ENCODE measurements at places on chromosomes 6 and 20.

GRCh38 chr6:82410151-82410648 is 46.6 kb downstream of the TPBG start:
- no peak for DNase-seq

DNA sequence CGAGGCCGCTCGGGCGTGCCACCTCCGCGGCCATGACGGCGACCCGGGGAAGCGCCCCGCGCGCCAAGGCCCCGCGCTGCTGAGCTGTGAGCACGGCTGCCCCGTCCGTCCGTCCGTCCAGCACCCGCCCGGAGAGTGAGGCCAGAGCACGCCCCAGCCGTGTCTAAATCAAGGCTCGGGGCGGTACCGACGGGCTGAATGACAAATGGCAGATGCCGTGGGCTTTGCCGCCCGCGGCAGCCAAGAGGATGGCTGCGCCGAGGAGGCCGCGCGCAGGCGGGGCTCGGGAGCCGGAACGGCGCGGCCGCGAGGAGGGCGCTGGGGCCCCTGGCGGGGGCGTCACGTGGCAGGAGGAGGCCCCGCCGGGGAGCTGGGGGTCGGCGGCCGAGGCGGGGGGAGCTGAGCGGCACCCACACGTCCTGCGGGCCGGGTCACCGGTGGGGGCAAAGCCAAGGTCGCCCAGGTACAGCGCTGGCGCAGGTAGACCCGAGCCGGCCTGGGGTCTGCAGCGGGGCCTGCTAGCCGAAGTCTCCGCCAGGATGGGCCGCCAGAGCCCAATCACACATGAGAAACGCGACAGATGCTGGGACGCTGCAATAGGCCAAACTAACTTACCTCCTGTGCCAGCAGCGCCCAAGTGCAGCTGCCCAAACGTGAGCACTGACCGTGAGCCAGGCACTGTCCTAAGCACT is at the start of gene PLAGL1:
TSS of gene PLAGL1 (minus strand) at position 140 of the 692 bp plus-strand sequence. CDS start 60,123 bp downstream, outside the sequence.
- no peak for DNase-seq

DNA sequence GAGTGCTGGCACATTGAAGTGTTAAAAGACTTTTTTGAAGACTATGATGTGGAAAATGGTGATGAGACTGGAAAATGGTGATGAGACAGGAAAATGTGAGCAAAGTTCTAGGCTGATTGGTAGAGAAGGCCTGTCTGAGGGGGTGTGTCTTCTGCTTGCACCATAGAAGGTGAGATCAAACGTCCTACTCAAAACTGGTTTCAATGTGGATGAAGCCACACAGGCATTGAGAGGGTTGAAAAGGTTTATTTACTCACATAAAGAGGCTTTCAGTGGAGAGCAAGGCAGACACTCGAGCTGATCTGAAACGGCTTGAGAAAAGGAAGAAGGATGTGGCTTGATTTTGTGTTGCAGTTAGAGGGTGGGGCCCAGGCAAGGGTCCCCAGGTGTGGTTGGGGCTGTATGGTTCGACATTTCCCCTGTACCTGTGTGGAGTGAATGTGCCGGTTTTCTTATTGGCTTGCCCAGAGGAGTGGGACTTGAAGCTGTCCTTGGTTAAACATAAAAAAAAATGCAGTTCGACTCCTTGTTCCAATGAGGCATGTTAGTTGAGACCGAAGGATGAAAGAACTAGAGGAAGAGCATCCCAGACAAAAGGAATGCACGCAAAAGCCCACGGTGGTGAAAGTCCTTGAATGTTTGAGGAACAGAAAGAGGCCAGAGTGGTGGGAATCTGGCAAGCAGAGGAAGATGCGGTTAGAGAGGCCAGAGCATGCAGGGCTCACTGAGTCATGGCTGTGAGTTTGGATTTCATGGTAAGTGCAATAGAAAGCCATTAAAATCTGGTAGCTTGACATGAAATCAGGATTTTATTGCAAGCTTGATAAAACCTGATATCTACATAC is 172.3 kb downstream of the EPM2A start:
- no peak for DNase-seq

GRCh38 chr6:28794175-28795002 is 129.4 kb downstream of the TRIM27 start:
- no peak for DNase-seq

DNA sequence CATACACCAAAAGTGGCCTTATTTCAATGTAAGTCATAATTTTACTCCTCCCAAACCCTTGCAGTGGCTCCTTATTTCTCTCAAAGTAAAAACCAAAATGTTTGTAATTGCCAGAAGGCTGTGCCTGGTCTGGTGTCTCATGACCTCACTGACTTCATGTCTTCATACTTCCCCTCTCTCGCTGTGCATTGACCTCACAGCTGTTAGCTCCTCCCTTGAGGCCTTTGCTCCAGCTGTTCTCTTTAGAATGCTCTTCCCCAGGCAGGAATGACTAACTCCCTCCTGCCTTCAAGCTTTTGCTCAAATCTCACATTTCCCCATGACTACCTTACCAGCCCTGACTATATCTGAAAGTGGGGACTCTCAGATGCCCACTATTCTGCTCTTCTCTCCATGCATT is 83.3 kb downstream of the MTFR2 start:
- no peak for DNase-seq

DNA sequence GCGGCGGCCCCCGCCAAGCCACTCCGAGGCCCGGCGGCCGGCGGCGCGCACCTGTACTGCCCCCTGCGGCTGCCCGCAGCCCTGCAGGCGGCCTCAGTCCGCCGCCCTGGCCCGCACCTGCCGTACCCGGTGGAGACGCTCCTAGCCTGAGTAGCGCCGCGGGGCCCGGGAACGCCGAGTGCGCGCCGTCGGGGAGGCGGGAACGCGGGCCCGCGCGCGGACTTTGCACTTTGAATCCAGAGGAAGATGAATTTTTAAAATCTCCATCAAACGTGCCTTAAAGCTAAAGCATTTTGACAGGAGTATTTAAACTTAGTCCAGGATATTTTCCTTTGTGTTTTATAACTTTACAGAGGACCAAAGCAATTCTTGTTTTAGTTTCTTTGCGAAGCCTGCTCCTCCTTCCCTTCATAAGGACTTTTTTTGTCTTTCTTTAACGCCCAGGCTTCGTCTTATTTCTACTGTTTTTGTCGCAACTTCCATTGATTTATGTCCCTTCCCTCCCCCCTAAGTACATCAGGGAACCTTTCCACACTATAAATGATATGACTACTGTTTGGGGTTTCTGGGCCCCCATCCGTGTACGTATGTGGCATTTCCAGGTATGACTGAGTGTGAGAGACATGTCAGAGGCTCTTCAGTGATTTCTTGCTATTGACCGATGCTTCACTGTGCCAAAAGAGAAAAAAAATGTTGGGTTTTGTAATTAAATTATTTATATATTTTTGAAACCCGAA is 2.0 kb downstream of the FOXQ1 start:
- DNase-seq: peak; percentile 16

DNA sequence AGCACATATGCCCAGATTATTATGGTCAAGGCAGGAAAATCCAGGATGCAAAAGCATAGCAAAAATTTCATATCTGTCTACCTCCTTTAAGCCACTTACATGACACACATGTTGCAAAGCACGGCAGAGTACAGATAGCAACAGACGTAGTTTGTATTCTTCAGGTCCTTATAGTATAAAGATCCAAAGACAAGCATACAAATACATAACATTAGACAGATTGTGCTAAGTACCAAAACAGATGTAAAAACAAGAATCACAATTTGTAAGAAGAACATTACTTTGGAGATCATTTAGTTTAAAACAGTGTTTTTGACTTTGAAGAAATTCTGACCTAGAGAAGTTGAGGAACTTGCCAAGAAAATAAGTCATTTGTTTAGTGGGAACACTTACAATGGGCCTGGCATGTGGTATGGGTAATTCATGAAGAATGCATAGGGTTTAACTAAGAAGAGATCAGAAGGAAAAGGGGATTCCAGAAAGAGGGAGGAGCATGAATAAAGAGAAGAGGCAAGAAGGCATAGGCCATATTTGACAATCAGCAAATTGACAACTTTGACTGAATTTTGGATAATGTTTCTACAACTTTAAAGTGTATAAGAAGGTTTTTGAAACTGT is 30.6 kb upstream of the LMBRD1 start:
- DNase-seq: no peak

- DNase-seq: no peak
These were observed 2.9 kb downstream of the STX11 start for GRCh38 chr6:144153260-144153659.

GRCh38 chr20:507761-508332 is 35.7 kb downstream of the CSNK2A1 start:
- no peak for DNase-seq

DNA sequence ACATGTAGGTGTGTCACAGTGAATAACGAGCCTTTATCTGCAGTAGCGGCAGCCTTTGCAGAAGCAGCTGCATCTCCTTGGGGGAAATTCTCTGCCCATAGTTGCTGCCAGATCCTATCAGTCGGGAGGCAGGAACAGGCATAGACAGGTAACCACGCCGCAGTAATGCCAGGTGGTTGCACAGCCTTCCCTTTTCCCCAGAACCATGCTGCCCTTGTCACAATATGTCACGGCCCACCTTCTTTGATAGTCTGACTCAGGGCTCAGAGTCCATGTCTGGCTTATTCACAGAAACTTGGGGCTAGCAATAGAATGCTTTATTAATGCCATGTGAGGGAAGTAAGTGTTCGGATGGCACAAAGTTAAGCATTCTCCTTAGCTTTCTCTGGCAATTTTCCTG is 76.6 kb downstream of the F13A1 start:
- DNase-seq: no peak

DNA sequence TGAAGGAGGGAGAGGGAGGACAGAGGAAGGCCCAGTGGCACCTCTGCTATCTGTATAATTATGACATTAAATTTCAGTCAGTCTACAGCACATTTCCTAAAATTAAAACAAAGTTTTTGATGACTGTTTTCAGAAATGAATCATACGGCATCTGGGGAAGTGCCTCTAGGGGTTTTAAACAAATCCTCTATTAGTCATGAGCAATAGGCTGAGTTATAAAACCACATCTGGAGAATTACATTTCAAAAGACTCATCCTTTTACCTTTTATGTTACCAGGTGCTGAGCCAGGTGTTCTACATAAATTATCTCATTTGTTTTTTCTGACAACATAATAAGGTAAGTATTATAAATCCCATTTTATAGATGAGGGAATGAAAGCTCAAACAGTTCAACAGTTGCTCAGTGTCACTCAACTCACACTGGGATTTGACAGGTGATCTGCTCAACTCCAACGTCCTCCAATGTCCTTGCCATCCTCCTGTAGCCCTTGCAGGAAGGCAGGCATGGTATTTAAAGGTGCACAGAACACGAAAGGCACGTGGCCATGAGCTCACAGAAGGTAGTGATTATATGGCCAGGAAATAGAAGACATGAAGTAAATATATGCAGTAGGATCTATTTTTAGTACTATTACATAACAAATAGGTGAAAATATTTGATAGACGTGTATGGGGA is 184.2 kb upstream of the MAN1A1 start:
- no peak for DNase-seq

DNA sequence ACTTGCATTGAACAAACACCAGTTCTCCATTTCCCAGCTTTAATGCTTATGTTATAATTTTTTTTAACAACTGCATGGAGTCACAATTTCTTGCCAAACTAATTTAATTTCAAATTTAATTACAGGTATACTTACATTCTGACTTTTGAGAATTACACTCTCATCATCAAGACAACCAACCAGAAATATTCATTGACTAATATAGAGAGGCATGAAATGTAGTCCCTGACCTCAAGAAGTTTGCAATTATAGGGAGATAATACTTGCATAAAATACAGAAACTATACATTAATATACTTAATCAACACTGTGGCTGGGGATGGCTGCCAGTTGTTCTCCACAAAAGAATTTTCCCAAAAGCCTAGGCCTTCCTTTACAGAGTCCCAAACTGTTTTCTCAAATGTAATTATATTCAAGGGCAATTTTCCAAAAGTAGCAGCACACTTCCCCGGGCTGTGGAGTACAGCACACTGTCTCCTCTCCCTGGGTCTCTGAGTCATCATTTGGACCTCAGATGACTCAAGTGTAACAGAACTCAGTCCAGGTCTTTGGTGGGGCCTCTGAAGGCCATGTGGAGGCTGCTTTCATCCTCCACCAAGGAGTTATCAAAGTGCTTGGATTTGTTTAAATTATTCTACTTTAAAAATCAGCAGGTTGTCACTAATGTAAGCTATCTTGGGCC is 114.1 kb downstream of the KIF16B start:
- DNase-seq: no peak

GRCh38 chr20:3380228-3381070 is 27.0 kb downstream of the DNAAF9 start:
- DNase-seq: no peak

- no peak for DNase-seq
These were observed 228.5 kb downstream of the SLC24A3 start for GRCh38 chr20:19440660-19441527.

GRCh38 chr6:109579361-109579760 is 96.3 kb upstream of the ZBTB24 start:
- DNase-seq: no peak

- DNase-seq: peak; percentile 25
These were observed 376.4 kb downstream of the HACE1 start for GRCh38 chr6:104483225-104483834.

DNA sequence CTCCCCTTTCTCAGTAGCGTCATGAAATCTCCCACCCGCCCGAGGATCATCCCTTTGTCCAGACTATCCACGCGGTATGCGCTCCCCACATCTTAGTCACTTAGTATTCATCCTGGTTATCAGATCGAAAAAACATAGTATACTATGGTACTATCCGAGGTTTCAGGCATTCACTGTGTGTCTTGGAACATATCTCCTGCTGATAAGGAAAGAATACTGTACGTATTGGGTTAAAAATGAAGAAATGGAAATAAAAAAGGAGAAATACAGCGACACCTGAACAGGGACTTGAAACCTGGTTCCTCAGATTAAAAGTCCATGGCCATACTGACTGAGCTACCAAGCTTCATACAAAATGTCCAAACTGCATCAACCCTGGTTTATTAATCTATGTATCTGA is 14.0 kb downstream of the HMGN4 start:
- no peak for DNase-seq

- DNase-seq: no peak
These were observed 16.4 kb upstream of the MAP3K4 start for GRCh38 chr6:160975162-160975561.

GRCh38 chr20:31505903-31506302 is 8.3 kb upstream of the HM13 start:
- DNase-seq: no peak

- DNase-seq: no peak
These were observed 37.8 kb downstream of the ZHX3 start for GRCh38 chr20:41279546-41280225.

GRCh38 chr20:48310305-48310704 is 517.5 kb downstream of the PREX1 start:
- DNase-seq: no peak

DNA sequence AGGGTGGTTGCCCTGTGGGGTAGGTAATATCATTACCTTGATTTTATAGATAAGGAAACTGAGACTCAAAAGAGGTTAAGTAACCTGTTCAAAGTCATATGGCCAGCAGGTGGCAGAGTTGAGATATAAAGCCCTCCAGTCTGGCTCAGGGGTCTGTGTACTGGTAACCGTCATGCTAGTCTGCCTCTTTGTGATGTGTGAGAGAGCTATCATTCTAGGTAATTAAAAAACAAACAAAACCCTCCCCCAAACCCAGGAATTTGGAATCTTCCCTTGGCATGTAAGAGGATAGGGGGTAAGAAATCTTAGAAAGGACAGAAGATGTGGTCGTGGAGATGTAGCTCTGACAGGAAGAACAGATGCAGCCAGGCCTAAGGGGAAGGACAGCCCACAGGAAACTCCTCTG is 206.0 kb downstream of the CDC5L start:
- peak; percentile 81 for DNase-seq

Measured in NCI-H526 treated with DMSO at 0.1 percent for 48 hours (cell line).